ENCODE measurements at places on chromosomes 5 and 9.

- DNase-seq, result peak; percentile 82
Observed at GRCh38 chr5:1644810-1645571, 121.2 kb upstream of the LPCAT1 start.

GRCh38 chr9:106958955-106959657 is 96.1 kb downstream of the ZNF462 start:
- DNase-seq, result no peak

DNA sequence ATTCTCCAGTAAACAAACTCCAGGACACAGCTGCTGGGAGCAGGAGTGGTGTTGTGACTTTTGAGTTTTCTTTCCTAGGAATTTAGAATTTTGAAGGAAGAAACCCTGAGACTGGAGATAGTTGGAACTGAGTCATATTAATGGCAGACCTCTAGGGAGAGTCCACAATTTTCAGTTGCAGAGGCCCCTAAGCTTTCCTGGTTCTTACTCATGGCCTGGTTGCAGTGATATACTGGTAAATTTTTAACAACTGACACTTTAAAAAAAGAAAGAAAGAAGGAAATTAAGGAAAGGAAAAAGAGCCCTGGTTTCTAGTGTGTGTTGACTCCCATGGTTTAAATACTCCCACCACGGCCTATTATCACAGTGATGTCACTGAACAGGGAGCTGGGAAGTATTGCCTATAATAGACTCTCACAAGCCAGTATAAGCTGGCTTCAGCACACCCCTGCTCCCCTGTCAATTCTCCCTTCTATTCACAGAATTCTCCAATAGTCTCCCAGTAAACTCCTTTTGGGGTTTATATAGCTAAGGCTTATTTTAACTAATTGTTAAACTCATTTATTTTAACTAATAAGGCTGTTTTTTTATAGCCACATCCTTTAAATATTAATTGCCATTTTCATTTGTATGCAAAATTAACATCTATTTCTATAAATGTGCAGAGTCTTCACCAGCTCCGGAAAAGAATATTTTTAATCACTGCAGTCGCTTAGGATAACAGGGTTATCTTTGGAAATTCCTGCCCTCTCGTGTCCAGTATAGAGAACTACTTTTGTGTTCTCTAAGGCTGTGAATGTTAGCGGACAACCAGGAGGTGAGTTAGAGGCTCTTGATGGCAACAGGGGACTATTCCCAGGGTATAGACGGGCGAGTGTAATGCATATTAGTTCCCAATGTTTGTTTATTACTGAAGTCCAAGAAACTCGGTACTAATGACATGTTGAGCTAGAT is 59.7 kb downstream of the GGTA1 start:
- no peak for DNase-seq

DNA sequence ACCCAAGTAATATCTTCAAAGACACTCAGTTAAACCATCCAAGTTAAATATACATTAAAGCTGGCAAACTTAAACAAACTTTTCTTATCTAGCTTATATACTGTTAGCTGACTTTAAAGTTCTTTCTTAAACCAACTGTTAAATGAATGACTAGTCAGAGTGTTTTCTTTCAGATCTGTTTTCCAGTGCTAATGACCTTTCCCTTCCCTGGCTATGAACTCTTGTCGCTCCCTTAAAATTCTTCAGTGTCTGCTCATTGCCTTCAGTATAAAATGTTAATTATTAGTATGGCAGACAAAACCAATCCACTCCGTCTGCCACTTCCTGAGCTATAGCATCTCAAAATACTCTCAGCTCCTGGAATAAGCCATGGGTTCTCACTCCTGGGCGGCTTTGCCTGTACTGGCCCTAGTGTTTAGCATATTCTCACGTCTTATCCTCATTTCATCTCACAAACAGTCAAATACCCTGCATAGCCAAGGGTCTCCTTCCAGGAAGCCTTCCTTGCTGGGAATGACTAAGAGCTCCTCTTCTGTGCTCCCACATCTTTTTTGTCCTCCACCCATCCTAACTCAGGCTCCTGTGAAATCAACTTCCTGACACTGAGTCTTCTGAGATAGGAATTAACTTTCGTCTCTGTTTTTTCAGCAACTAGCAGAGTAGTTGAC is 87.7 kb downstream of the VCAN start:
- no peak for DNase-seq

DNA sequence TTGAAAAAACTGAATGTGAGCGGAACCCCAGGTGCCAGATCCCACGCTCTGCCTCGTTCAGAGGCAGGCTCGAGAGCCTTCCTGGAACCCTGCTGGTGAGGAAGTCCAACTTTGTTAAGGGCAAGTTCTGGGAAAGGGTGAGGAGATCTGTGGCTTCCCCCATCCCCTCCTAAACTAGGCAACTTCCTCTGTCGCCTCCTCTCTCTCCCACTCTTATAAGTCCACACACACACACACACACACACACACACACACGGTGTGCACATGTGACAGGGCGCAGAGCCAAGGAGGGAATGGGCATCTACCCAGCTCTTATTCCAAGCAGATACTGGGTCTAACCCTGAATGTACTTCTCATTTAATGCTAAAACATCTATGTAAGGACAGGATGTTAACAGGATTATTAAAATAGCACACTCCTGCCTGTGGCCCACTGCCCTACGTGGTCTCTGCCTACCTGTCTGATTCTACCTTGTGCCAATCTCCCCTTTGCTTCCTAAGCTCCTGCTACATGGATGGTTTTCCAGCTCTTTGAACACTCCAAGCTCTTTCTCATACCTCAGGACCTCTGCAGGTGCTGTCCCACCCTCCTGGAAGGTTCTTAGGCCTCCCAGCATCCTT is 72.4 kb upstream of the FBXW11 start:
- no peak for DNase-seq

Data from NT2/D1 (cell line).